T-helper 1 cell treated with Interleukin-12 subunit alpha and Interleukin-12 subunit beta and Interleukin-4 antibody, amounts not matched to agents 30 ng/mL and 1 ng/mL, for 36 hours (primary cell): ENCODE measurements at places on chromosomes 2 and 18. TPM values are rescaled to one million over a fixed set of nuclear protein-coding genes. Genes with fewer than 3 reads are reported as not detected.

The IL36G gene
- total RNA-seq, result 0.29 TPM in 1 of 2 replicates, not detected in the other

The REG3A gene
- total RNA-seq, result not detected in 2 replicates

The POTEI gene
- not detected in 2 replicates for total RNA-seq

The DSG1 gene
- total RNA-seq, result not detected in 2 replicates

The CABYR gene
- total RNA-seq, result 0.74 and 1.2 TPM in 2 replicates

The FNDC4 gene
- not detected in 2 replicates for total RNA-seq

The AP1S3 gene
- total RNA-seq, result 7.1 and 9.8 TPM in 2 replicates

The OTOF gene
- 13.9 and 14.4 TPM in 2 replicates for total RNA-seq

The EIF2AK2 gene
- total RNA-seq, result 79.6 and 87.9 TPM in 2 replicates

The ANKRD30B gene
- total RNA-seq, result not detected in 2 replicates

The CNGA3 gene
- not detected in 2 replicates for total RNA-seq

The SGPP2 gene
- total RNA-seq, result 14.8 and 17.2 TPM in 2 replicates

The TUBB6 gene
- 15.9 and 16.0 TPM in 2 replicates for total RNA-seq

The ASAP2 gene
- 0.20 TPM in 2 replicates for total RNA-seq

The KCNIP3 gene
- not detected in 2 replicates for total RNA-seq

The UGT1A8 gene
- not detected in 2 replicates for total RNA-seq

The RBM44 gene
- 0.63 and 1.1 TPM in 2 replicates for total RNA-seq

The ADRA2B gene
- total RNA-seq, result 0.05 and 0.07 TPM in 2 replicates

The STPG4 gene
- total RNA-seq, result 0.22 TPM in 1 of 2 replicates, not detected in the other

The BMP10 gene
- total RNA-seq, result 0.27 TPM in 1 of 2 replicates, not detected in the other

The CCDC74A gene
- total RNA-seq, result 2.3 and 4.0 TPM in 2 replicates

The UGT1A3 gene
- not detected in 2 replicates for total RNA-seq

The C1GALT1C1L gene
- total RNA-seq, result 0.17 TPM in 1 of 2 replicates, not detected in the other

The EVA1A gene
- total RNA-seq, result not detected in 2 replicates

The OTOS gene
- total RNA-seq, result not detected in 2 replicates

The PLCD4 gene
- 0.49 and 0.64 TPM in 2 replicates for total RNA-seq

The CREG2 gene
- total RNA-seq, result 0.24 and 0.25 TPM in 2 replicates

The FRZB gene
- total RNA-seq, result not detected in 2 replicates

The LOXHD1 gene
- total RNA-seq, result 0.05 TPM in 1 of 2 replicates, not detected in the other

The ARHGAP28 gene
- not detected in 2 replicates for total RNA-seq

The EML6 gene
- 0.54 and 1.3 TPM in 2 replicates for total RNA-seq

The ZNF407 gene
- 23.5 and 24.3 TPM in 2 replicates for total RNA-seq

The LRP2 gene
- total RNA-seq, result 0.07 TPM in 1 of 2 replicates, not detected in the other

The DSEL gene
- total RNA-seq, result not detected in 2 replicates

The NCKAP5 gene
- not detected in 2 replicates for total RNA-seq

The SCYGR4 gene
- total RNA-seq, result not detected in 2 replicates

The IL36RN gene
- total RNA-seq, result not detected in 2 replicates

The EIPR1 gene
- total RNA-seq, result 45.2 and 50.1 TPM in 2 replicates

The PROKR1 gene
- 0.05 TPM in 1 of 2 replicates, not detected in the other for total RNA-seq

The TFPI gene
- total RNA-seq, result 0.41 TPM in 1 of 2 replicates, not detected in the other

The MATN3 gene
- total RNA-seq, result not detected in 2 replicates
